Activated CD4-positive, alpha-beta T cell treated with anti-CD3 and anti-CD28 coated beads, Interleukin-2, amount 50 U/mL, for 24 hours (primary cell): ENCODE measurements at places on chromosomes 2 and 18.
A peak's percentile ranks its signal among the peaks of the same experiment; 100 is the strongest.

- no peak for DNase-seq
Measured at GRCh38 chr2:131033786-131034121, 59.5 kb downstream of the FAM168B start.

DNA sequence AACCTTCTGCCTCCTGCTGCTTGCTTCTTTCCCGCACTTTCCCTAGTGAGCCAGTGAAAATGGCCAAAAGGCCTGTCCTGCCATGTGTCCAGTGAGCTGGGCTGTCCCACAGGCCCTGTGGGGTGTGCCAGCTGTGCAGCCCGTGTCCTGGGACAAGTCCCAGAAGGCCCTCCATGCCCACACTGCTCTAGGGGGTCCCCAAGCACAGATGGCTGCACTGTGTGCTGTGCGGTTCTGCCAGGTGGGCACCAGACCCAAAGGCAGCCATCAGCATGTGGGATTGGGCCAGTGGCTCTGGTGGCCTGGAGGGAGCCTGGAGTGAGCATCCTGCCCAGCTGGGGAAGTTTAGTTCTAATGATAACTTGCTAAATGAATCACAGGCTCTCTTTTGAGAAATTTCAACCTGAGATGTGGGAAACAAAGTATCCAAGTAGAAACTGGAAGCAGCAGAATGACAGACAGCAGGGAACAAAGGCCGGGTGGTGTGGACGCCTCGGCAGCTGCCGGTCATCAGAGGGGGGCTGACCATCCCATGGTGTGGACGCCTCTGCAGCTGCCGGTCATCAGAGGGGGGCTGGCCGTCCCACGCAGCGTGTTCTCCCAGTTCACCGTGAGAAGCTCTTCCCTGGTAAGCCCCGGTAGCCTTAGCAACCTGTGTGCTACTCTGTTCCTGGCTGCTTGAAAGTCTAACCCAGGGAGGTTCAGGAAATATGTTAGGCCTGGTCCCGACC is 9.9 kb upstream of the CNDP2 start:
- DNase-seq = no peak

- no peak for DNase-seq
Measured at GRCh38 chr2:74516650-74517049, 2.4 kb downstream of the TLX2 start.

GRCh38 chr18:46062781-46063180 is 9.3 kb downstream of the PSTPIP2 start:
- no peak for DNase-seq

DNA sequence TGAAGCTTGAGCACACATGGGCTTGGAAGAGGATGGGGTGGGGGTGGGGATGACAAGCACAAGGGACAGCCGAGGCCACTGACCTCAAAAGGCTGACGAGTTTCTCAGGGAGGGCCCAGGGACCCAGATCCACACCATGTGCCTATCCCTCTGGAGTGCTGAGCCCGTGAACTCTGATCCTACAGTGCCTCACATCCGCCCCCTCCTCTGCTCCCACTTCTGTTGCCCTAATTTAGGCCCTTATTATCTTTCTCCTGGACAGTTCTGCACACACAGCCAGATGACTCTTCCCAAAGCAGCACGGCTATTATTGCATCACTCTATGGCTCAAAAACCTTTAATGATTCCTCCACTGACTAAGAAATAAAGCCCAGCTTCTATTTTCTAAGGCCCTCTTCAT is 24.8 kb downstream of the CYRIA start:
- no peak for DNase-seq

DNA sequence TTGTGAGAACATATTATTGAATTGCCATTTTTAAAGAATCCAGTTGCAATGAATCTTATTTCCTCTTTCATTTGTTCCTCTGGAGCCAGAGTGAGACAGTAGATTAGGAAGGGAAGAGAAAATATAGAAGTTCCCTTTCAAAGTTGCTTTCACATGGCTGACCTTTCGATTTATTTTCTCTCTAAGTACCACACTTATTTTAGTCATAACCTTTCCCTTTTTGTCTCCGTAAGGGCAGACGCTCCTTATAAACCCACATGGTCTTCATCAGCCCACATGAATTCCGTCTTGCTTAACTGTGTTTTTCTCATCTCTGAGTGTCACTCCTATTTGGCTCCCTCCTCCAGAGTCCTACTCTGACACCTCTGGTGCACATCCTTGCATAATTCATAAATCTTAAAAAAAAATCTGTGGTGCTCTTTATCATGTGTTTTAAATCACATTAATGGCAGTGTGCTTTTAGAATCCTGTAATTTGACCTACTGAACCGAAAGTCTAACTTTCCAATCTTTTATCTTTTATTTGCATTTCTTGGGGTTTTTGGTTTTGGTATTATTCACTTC is 38.5 kb upstream of the ZNF396 start:
- DNase-seq = no peak

DNA sequence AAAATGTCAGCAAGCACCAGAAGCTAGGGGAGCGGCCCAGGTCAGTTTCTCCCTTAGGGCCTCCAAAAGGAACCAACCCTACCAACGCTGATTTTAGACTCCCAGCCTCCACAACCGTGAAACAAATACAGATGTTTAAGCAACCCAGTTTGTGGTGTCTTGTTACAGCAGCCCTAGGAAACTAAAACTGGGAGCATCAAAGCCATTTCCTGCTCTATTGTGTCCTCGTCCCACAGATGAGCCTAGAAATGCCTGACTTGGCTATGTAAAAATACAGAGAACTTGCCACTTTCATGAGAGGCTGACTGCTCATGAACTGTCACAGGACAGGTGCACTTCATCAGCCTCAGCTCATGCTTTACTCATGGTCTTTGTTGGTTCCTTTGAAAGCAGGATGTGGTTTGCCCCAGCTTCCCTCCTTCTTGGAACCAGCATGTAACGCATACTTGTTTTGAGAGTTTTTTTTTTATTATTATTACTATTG is 97.6 kb upstream of the SLC39A10 start:
- peak; percentile 71 for DNase-seq

GRCh38 chr2:239106314-239106908 is 258.5 kb downstream of the TWIST2 start:
- no peak for DNase-seq

DNA sequence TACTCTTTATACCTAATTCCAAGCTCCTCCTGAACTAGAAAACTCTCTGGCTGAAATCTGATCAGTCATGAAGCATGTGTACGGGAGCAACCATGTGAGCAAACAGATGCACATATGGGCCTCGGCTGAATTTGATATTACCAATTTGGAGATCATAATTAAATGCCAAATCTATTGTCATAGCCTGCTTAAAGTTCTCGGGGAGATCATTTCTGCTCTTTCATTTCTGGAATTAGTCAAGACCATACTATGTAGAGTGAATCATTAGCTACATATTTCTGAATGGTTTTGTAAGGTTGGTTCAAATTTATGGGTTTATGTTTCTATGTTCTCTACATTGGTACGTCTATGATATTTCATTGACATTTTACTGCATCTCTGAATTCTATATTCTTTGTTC is 205.5 kb downstream of the UBE2E3 start:
- DNase-seq = no peak

DNA sequence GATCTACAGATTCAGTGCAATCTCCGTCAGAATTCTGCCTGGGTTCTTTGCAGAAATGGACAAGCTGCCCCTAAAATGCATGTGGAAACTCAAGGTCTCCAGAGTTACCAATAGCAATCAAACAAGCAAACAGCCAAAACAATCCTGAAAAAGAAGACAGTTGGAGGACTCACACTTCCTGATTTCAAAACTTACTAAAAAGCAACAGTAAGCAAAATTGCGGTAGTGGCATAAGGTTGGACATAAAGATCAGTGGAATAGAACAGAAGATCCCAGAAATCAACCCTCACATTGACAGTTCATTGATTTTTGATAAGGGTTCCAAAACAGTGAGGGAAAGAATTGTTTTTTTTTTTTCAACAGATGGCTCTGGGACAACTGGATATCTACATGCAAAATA is 59.7 kb downstream of the NPPC start:
- no peak for DNase-seq

DNA sequence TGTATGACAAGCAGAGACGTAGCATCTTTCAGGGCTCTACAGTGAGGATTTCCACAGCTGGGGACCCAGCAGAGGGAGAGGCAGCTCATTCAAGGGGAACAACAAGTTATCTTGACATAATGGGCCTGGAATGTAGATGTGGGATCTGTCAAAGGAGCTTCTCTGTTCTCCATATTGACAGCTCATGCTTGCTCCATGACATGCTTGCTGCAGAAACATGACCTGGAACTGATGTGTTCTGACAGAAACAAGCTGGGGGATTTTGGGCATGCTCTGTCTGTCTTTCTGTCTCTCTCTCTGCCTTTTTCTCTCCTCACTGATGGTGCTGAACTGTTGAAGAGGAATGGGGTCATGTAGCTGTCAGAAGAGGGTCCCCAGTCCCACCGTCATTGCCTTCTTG is 79.6 kb downstream of the MMADHC start:
- DNase-seq = no peak

DNA sequence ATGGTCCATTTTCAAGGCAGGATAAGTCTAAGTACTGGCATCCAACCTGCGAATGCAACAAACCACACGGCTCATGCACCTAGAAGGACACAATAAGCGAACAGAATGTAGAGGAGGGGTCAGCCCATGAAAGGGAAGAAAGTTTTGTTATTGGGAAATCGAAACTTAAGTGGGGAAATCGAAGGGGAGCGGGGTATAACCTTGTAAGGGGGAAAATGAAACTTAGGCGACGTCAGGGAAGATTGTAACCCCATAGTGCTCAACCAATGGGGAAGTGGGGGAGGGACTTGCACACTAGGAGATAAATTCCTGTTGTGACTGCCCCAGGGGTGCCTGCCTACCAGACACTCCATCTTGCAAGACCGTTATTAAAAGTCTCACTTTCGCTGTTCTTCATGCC is 15.6 kb upstream of the OTOF start:
- DNase-seq = no peak

DNA sequence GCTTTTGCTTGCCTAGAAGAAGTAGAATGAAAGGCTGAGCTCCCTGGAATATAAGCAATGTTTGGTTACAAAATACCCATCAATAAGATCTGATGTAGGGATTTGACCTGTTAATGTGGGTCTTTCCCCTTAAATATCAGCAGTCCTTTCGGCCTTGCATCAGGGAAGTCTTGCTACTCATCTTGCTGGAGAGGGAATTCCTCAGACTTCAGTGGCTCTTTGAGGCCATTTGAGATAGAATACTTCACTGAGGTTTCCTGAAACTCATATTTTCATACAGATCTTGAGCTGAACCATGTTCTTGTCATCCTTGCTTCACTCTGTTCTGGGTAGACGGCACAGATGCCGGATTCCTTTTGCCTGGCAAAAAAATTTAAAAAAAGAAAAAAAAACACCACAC is 3.9 kb downstream of the TWIST2 start:
- DNase-seq = no peak

DNA sequence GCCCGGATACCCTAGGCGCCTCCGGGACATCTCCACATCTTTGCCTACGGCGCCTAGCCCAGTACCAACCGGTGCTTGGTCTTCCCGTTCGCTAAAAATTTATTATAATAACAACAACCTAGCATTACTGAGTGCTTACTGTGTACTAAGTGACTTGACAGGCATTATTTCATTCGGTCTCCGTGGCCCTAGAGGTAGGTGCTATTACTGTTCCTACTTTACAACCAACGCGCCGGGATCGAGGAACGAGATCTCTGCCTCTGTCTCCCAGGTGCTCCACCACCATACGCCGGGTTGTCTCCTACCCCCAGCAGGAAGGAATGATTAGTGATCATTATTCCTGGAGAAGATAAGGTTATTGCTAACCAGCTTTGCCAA is 657 bp upstream of the BIN1 start:
- DNase-seq = no peak

- DNase-seq = no peak
Measured at GRCh38 chr2:143177096-143177786, 48.0 kb downstream of the ARHGAP15 start.

DNA sequence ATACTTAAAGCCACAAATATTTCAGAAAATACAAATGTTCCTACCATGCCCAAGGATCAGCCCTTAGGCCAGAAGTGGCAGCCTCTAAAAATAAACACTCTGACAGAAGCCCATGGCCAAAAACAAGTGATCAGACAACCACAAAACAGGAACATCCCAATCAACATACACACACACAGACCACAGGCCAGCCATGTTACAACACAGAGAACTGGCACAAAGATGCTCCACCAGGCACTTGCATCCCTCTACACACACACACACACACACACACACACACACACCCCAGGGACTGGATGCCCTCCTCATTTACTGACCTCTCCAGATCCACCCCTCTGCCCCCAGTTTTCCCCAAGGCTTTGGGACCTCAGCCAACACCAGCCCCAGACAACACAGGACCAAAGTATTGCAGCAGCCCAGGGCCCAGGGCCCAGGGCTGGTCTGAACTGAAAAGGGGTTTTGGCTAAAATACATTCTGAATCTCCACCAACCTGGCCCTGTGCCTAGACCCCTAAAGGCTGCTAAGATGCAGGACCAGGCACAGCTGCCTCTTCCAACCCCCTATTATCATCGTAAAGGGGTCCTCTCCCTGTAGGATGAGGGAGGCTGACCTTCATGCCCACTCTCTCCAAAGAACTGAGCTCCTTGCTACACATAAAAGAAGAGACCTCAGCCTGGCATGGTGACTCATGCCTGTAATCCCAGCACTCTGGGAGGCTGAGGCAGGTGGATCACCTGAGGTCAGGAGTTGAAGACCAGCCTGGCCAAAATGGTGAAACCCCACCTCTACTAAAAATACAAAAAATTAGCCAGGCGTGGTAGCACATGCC is 151.4 kb downstream of the TNS1 start:
- no peak for DNase-seq

DNA sequence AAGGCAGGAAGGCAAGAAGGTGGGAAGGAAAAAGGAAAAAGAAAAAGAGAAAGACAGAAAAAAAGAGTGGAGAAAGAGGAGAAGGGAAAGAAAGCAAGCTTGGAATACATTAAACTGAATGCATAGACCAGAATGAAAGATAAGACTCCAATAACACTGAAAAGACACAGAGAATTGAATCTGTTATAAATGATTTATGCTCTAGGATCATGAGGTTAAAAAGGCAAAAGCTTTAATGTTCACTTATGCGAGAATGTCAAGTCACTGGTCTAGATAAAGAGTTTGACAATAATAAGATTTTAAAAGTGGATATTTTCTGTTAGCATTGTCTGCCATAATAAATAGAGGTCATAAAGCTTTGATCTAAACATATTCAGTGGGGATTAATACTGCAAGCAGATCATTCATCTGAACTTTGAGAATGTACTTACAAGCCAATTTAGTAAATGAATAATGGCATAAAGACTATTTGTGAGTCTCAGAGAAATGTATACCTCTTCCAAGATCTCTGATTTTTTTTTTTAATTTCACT is 1069.2 kb upstream of the SLC39A10 start:
- no peak for DNase-seq

- DNase-seq = no peak
Measured at GRCh38 chr2:1510176-1510575, 96.9 kb downstream of the TPO start.
